ENCODE measurements at places on chromosomes 3 and 15. TPM values are rescaled to one million over a fixed set of nuclear protein-coding genes. Genes with fewer than 3 reads are reported as not detected.

The EBLN2 gene
- 7.9 TPM for total RNA-seq

The SLC22A14 gene
- total RNA-seq: 0.14 TPM

The MESP1 gene
- total RNA-seq: under 0.01 TPM

The PRR23E gene
- total RNA-seq: not detected

The DNAH12 gene
- total RNA-seq: 0.14 TPM

The GP5 gene
- under 0.01 TPM for total RNA-seq

The EXD1 gene
- total RNA-seq: not detected

The TM4SF4 gene
- not detected for total RNA-seq

The FMN1 gene
- 3.0 TPM for total RNA-seq

The ADGRG7 gene
- not detected for total RNA-seq

The CPB1 gene
- not detected for total RNA-seq

The KIF23 gene
- total RNA-seq: 99.4 TPM

The HLTF gene
- 12.3 TPM for total RNA-seq

The USF3 gene
- total RNA-seq: 10.6 TPM

The PARP15 gene
- total RNA-seq: 0.22 TPM

The ACAD11 gene
- 34.4 TPM for total RNA-seq

The ARPP19 gene
- 71.8 TPM for total RNA-seq

The GOLGA6L10 gene
- total RNA-seq: 1.8 TPM

The IL20RB gene
- 2.0 TPM for total RNA-seq
